Stimulated activated CD4-positive, alpha-beta T cell treated with anti-CD3 and anti-CD28 coated beads, Interleukin-2, amount 100 ng/mL, for 24 hours (primary cell): ENCODE measurements at places on chromosomes 1 and 21.

DNA sequence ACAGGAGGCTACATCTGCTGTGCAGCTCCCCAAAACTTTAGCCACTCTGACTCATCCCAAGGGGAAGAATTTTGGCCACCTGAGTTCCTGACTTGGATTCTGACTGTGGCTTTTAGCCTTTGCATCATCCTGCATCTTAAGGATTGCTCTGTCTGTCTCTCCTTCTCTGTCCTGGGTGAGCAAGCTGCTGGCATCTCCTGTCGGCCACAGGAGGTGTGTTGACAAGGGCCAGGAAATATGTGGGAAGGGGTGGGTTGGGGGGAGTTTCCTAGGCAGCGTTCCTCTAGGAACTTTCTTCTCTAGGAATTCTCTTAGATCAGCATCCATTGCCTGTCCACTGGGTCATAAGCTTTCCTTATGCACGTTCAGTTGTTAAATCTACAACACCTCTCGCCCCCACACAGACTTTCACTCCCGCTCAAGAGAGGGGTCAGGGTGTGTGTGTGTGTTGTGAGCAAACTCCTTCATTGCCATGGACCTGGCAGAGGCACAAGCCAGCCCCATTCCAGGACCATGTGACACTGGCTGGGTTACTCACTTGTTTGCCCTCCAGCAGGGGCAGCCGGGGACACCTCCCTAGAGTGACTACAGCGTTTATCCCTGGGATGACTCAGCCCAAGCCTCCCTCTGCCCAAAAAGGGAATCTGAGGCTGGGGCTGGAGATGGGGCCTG is 145.0 kb upstream of the DUSP10 start:
- DNase-seq: no peak

DNA sequence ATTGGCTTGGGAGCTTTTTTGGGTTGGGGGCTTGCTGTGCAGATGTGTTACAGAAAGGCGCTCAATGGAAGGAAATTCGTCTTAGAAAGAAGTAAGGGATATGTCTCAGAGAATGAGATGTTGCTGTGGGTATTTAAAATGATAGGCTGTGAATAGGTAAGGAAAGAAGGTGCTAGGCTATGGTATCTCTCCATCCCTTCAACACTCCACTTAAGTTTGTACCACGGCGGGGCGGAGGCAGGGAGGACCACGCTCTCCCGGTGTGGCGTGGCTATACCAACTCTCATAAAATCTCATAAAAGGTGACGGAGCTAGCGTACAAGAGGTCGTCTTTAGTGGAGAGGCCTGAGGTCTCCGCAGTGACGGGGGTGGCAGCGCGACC is 305 bp upstream of the RPS6KC1 start:
- DNase-seq: no peak

DNA sequence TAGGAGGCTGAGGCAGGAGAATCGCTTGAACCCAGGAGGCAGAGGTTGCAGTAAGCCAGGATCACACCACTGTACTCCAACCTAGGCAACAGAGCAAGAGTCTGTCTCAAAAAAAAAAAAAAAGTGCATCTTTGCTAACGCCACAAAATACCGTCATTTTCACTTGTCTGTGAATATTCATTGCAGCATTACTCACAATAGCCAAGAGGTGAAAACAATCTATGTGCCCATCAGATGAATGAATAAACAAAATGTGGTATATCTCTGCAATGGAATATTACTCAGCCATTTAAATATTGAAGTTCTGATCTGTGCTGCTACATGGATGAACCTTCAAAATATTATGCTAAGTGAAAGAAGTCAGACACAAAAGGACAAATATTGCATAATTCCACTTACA is 7.9 kb upstream of the TIAM1 start:
- no peak for DNase-seq

GRCh38 chr1:59635097-59635496 is 179.7 kb upstream of the HOOK1 start:
- no peak for DNase-seq

- DNase-seq: no peak
Observed at GRCh38 chr21:30166171-30166570, 434 bp downstream of the CLDN17 start.

- DNase-seq: no peak
Observed at GRCh38 chr1:229310833-229311232, 32.0 kb downstream of the CCSAP start.

GRCh38 chr1:14190508-14190907 is 408.0 kb upstream of the KAZN start:
- no peak for DNase-seq
